ENCODE measurements at places on chromosomes 6 and 20.

GRCh38 chr6:34806738-34807453 lies 15.0 kb downstream of the BLTP3A start:
- DNase-seq: no peak

DNA sequence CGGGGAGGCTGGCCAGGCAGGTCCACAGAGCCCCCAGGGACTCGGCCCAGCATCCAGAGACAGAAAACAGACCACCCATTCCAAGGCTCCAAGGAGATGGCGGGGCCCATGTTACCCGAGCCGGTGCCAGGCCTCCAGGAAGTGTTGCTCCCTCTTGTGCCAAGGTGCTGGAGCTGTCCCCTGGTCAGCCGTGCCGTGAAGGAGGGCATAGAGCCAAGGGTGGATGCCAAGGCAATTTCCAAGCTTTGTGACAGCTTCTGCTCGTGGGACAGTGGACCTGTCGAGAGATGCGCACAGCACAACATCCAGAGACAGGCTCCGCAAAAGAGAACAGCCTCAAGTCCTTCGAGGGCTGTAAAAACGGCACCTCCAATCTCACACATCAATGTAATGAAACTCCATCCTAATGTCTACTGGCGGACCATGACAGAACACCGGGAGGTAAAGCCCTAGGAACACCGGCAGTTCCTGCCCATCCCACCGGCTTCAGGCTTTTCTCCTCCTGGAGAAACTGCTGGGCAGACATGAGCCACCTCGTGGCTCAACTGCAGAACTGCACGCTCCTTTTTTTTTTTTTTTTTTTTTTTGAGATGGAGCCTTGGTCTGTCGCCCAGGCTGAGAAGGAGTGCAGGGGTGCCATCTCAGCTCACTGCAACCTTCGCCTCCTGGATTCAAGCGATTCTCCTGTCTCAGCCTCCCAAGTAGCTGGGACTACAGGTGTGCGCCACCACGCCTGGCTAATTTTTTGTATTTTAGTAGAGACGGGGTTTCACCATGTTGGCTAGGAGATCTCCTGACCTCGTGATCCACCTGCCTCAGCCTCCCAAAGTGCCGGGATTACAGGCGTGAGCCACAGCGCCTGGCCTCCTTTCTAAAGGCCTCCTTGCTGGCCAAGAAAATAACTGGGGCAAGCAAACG lies 30.9 kb upstream of the AVP start:
- DNase-seq: no peak

GRCh38 chr20:33649201-33649681 lies 12.9 kb upstream of the C20orf144 start:
- DNase-seq: no peak

DNA sequence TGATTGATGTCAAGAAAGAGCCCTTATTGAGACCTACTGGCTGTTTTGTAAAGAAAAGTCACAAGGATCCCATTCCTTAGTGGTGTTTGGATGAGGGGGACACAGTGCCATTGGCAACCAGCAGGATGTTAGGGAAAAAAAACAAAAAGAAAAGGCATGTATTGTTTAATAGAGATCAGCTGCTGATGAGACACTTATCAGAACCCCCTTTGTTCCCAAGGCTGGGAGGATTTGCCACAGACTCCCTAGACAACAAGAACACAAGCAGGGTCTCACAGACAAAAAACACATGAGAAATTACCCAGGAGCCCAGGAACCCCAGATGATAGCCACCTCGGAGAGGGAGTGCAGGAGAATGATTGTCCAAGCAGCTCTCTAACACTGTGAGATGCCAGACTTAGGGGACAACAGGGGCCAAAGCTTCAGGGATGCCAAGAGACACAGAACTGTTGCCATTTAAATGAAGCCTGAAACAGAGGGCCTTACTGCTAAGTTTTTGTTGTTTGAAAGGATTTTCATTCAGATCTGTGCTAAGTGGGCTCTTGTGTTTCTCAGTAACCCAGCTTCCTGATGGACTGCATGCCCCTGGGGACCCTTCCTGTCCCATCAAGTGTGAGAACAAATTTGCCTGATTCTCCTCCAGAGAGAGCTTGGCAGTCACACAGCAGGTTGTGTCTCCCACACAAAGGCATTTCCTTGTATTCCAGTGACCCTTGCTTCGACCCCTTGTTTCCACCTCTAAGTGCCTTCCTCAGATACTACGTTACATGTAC lies 48.7 kb upstream of the HEY2 start:
- DNase-seq: no peak

DNA sequence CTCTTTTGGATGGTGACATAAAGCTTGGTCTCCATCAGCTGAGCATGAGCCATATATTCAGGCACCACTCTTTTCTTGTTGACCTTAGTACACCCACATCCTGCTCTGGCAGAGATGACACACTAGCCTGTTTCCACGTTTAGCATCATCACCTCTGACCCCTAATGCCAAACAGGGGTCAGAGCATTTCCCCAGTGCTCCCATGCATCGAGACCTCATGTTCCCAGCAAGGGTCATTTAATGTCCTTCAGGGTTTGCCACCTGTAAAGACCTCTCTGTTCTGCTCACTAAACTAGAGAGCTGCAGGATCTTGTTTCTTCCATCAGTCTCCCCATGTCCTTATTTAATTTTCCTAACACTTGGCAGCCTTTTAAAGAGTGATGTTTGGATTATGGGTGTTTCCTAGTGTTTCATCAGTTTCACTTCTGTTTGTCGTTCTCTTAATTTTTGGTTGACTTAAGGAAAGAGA lies 97.5 kb downstream of the AIG1 start:
- DNase-seq: no peak

- DNase-seq: no peak
Observed at GRCh38 chr6:87342829-87343228, 1.8 kb upstream of the C6orf163 start.

GRCh38 chr6:127956956-127957355 lies 56.1 kb upstream of the THEMIS start:
- DNase-seq: no peak

- DNase-seq: no peak
Observed at GRCh38 chr6:170165471-170166117, 125.3 kb downstream of the DLL1 start.

DNA sequence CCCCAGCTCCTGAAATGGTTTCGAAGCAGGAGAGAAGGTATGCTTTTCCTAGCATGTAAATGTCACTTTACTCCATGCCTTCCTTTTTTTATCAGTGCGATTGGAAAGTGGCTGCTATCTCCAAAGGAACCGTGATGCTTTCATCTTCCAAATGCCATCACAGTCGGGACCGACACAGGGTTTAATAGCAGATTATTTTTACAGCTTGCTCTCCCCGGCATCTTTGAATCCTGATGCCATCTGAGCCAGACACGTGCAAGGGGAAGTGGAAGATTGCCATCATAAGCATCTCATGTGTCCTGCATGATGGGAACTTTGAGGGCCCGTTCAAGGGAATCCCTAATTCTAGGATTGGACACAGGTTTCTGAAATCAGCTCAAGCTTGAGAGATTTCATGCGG lies 253.4 kb upstream of the KCNG1 start:
- no peak for DNase-seq

DNA sequence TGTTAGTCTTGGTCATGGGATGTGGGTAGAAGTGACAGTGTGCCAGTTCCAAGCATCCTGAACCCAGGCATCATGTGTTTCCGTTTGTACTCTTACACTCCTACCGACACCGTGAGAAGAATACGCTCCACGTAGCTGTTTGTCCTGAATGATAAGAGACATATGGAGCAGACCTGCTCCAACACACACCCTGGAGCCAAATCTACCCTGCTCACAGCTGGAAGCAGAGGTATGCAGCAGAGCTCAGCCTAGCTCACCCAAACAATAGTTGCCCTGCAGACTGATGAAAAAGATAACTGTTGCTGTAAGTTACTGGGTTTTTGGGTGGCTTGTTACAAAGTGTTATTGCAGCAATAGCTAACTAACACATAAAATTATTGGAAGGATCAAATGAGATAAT lies 14.3 kb upstream of the PDSS2 start:
- no peak for DNase-seq

- DNase-seq: no peak
Observed at GRCh38 chr6:3285049-3285639, 26.4 kb downstream of the PSMG4 start.

Measured in activated CD4-positive, alpha-beta T cell treated with anti-CD3 and anti-CD28 coated beads for 1 hour (primary cell).